Stimulated activated CD4-positive, alpha-beta T cell treated with anti-CD3 and anti-CD28 coated beads, Interleukin-4, amount 100 ng/mL, for 1 hour (primary cell): ENCODE measurements at places on chromosomes 12 and 14.

- DNase-seq: no peak
Observed at GRCh38 chr12:9761419-9761781, 699 bp upstream of the CD69 start.

DNA sequence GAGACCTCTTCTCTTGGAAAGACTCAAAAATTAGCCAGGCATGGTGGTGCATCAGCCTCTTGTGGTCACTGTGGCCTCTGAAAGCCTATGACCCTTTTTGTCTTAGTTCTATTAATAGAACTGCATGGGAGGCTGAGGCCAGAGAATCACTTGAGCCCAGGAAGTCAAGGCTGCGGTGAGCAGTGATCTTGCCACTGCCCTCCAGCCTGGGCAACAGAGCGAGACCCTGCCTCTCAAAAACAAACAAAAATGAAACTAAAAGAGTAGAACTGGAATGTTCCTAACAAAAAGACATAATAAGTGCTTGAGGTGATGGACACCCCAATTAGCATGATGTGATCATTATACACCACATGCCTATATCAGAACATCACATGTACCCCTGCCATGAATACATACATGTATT, 197.0 kb upstream of the EEA1 start:
- DNase-seq: no peak

- no peak for DNase-seq
Observed at GRCh38 chr12:64194333-64195149, 27.6 kb downstream of the KICS2 start.

DNA sequence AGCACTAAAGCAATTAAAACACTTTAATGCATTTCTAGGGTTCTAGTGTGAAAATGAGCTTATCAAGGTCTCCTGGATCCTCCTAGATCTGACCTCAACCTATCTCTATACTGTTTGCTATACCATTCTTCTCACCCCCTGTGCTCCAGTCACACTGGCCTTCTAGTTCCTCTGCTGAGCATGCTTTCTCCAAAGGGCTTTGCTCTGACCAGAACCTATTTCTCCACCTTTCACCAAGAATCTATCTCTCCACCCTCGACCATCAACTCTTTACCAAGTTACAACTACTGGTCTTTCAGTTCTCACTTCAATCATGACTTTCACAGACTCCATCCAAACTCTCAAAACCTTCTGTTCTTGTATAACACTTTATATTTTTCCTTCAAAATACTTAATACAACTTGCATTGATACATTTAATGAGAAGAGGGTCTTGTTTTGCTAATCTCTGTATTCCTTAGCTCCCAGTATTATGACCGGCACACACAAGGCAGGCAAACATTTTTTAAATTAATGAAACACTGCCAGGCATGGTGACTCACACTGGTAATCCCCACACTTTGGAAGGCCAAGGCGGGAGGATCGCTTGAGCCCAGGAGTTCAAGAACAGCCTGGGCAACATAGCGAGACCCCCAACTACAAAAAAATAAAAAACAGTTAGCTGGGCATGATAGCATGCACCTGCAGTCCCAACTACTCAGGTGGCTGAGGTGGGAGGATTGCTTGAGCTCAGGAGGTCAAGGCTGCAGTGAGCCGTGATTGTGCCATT, 22.8 kb downstream of the PPP1R12A start:
- no peak for DNase-seq

- no peak for DNase-seq
Observed at GRCh38 chr12:45532113-45532512, 197.4 kb upstream of the ARID2 start.

DNA sequence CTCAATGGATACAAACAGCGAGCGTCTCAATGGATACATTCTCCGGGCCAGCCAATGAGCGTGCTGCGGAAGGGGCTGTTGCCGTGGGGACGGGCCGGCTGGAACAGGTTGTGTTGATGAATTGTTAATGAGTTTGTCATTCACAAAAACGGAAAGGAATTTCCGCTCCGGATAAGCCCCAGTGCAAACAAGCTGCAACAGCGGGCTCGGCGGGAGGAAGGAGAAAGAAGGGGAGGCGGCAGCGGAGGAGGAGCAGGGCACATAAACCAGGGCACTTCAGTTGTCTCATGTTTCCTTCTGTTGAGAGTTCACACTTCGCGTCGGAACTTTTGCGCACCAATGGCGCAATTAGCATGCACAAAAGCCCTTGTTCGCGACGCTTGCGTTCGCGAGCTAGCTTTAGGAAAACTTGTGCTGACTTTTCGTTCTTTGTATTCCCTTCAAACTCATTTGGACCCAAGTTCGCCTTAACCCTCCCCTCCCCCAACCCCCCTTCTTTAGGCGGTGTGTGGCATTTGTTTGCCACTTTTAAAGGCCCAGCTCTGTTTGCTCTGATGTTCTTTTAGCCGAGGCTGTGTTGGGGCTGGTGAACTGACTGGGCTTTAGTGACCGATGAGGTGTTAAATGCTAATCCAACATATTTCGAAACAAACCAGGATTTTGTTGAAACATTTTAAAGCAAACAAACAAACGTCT, at the start of gene DUSP6:
Gene DUSP6 (minus strand): TSS at position 10 of the 696 bp plus-strand sequence. CDS start 462 bp downstream, outside the sequence.
- peak; percentile 84 for DNase-seq

GRCh38 chr12:104649217-104649824, 192.6 kb downstream of the CHST11 start:
- no peak for DNase-seq

DNA sequence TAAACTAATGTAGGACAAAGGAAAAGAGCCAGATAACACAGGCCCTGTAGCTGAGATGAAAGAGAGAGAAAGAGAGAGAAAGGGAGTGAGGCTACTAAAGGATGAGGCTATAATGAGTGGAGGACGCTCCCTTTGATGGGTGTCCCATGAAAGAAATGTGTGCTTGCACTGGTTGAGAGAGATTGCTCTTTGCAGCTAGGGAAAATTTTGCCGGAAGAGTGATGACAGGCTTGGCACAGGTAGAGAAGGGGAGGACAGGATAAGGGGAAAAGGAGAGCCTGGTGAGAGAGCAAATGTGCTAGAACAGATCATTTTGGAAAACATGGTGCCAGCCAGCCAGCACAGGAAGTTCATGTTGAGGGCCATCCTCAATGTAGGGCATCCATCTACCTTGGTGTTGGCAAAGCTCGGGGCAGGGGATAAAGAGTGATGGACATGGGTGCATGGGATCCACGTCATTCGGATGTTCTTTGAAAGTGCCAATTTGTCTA, 248.6 kb downstream of the BTG1 start:
- DNase-seq: no peak

GRCh38 chr12:58583529-58583928, 336.8 kb downstream of the LRIG3 start:
- DNase-seq: no peak

DNA sequence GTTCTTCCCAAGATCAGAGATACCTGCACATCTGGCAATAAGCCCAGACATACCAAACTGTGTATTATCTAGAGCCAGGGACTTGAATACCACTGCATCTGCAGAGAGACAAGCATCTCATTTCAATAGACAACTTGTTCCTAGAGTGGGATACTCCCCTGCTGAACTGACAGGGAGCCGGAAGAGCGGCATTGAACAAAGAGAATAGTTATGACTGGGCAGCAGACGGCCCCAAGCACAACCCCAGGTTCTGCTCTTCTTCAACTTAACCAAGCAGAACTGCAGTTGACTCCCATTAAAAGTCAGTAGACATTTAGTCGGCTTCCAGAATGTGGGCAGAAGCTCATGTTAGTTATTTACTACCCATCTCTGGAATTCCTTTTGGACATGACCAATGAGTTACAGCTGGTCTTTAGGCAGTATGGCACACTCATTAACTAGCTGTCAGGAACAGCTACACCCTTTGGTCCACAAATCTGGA, 112.9 kb downstream of the HMGA2 start:
- DNase-seq: no peak

DNA sequence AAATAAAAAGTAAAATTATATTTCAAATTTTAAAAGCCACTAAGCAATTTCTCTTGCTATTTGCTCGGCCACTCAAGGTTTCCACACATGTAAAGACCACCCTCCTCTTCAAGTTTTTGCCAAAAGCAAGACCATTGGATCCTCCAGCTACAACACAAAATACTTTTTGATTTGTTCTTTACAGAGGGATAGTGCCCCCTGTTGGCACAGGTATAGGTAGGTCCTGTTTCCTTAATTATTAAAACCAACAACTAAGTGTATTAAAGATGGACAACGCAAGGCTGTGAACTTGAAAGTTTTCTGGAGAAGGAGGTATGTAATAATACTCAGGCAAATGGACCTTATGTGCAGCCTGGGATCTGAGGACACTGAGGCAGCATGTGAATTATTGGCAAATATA, 23.8 kb downstream of the ATP6V1D start:
- DNase-seq: no peak

GRCh38 chr14:65846196-65846868, 433.8 kb downstream of the FUT8 start:
- DNase-seq: no peak

DNA sequence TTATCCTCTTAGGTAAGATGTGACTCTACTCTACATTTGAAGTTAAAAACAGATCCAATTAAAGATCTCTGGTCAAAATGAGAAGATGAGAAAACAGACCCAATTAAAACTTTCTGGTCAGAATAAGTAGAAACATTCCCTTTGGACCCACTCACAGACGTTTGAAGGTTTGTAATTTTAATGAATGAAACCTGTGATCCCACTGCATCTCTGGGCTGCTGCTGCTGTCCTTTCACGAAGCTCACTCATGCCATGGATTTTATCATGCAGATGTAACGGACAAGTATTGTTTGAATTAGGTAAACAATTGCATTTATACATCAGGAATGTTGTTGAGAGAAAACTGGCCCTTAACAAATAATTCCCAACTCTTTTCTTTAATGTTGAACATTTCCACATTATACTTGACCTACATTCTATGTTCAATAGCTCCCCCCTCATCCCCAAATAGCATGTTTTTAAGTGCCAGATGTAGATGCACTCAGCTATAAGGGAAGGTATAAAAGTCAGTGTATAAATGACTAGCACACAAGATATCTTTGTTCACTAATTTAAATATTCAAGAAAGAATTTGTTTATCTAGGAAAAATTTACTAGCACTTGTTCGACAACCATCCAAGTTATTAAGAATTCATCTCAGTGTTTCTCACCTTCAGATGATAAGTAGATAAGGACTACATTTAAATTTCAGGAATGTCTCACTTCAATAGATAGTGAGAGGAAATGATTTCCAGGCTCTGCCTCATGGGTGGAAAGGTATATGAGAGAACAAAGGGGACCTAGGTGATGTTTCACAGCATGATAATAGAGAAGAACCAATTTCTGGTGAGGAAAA, 202.3 kb upstream of the LMNTD1 start:
- no peak for DNase-seq

DNA sequence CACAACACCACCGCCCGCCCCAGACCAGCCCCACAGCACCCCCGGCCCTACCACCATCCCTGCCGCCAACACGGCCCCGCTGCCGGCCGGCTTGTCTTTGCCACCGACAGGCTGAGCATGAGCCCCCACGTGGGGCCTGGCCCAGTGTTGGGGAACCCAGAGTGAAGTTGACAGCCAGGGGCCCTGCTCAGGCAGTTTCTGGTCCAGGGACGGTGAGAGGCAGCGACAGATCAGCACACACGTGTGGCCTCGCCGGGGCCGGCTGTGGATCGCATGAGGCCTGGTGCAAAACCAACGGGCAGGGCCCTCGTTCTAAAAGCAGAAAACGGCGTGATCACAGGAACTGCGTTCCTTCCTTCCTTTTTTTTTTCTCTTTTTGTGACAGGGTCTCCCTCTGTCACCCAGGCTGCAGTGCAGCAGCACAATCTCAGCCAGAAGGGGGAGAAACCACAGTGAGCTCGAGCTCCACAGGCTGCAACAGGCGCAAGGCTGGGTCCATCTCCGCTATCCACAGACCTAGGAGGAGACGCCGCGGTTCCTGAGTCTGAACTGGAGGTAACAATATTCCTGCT, 50.5 kb upstream of the FBRSL1 start:
- DNase-seq: no peak

- no peak for DNase-seq
Observed at GRCh38 chr12:131280426-131280825, 326.7 kb downstream of the ADGRD1 start.

DNA sequence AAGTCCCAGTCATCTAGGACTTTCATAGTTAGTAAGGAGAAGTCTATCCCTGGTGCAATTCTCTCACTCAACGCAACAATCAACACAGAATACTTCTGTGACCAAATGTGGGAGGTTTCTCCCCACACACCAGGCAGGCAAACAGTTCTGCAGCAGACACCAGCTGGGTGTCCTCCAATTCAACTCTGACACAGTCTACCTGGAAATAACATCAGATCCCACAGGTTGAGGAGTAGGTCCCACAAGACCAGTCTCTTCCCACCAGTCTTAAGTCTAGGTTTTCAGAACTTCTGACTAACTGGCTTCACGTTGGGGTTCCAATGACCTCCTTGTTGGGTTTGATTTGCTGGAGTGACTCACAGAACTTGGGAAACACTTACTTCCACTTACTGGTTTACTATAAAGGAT, 14.8 kb downstream of the ACOT6 start:
- no peak for DNase-seq

DNA sequence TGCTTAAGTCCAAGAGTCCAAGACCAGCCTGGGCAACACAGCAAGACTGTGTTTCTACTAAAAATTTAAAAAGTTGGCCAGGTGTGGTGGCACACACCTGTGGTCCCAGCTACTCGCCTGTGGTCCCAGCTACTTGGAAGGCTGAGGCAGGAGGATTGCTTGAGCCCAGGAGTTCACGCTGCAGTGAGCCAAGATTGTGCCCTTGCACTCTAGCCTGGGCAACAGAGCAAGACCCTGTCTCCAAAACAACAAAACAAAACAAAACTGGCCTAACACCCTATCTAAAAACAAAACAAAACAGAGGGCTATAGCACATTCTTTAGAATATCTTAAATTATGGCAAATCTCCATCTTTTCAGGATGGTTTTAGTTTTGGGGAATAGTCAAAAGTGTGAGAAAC, 3.1 kb upstream of the LYZ start:
- no peak for DNase-seq

- DNase-seq: no peak
Observed at GRCh38 chr14:95493503-95493902, 22.9 kb downstream of the SYNE3 start.
